ENCODE measurements at places on chromosomes 12 and 14.

- DNase-seq: no peak
These were observed 36.6 kb downstream of the TMX1 start for GRCh38 chr14:51276605-51277004.

DNA sequence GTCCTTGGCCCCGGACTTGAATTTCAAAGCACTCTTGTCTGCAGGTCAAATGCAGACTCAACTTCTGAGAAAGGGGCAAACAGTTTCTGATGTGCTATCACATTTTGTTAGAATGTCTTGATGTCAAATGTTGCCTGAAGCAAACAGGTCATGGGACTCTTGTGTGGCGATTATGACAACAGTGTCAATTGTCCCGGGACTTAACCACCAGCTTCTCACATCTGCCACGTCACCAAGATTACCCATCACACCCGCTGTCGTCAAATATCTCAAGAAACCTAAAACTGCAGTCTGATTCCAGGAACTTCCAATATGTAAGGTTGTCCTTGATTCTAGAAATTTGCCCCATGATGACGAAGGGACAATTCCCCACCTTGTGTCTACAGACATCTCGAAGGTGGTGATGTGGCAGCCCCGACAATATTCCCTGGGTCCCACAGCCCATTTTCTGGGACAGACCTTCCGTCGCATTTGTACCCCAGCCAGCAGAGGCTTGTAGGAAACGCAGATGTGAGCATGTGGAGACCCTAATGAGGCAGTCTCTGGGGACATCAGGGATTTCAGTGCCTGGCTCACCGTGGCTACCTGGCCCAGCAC is 21.3 kb downstream of the LRTM2 start:
- no peak for DNase-seq

DNA sequence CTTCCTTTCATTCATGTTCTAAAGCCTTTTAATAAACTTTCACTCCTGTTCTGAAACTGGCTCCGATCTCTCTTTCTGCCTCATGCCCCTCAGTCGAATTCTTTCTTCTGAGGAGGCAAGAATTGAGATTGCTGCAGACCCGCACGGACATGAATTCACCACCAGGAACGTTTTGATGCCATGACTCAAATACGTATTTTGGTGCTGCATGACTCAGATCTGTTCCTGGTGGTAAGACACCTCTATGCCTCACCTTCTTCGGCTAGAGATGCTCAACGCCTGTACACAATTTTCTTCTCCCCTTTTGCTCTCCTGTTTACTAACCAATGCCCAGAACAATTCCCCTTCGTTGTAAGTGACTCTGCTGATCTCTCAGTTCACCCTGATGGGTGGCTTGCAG is 52.0 kb upstream of the RIMBP2 start:
- no peak for DNase-seq

DNA sequence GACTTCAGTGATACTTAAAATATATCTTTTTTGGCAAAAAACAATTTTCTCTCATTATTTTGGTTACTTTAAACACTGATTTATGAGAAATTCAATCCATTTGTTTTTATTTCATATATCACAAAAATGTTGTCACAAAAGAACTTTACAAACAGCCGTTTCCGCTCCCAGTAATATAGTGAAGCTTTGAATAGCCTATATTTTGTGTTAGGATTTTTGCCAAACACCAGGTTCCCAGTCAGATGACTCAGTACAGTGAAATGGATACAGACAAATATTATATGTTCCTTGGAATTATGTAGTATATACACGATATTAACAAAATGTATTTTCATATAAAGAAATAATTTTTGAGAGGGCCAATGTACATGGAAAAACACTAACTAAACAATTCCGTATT is 411.1 kb downstream of the CCER1 start:
- DNase-seq: no peak

- DNase-seq: peak; percentile 18
These were observed 266.3 kb downstream of the GLT1D1 start for GRCh38 chr12:129119537-129119936.

DNA sequence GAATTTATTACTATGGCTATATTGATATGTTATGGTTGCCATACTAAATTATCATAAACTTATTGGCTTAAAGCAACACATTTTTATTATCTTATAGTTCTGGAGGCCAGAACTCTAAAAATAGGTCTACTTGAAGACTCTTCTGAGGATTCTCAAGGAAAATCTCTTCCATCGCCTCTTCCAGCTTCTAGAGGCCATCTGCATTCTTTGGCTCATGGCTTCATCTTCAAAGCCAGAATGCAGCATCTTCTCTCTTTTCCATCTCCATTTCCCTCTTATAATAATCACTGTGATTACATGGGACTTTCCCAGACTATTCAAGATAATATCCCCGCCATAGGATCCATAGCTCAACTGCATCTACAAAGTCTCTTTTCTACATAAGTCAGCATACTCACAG is 385.4 kb downstream of the RMST start:
- DNase-seq: no peak

- DNase-seq: no peak
These were observed 80.8 kb downstream of the E2F7 start for GRCh38 chr12:76984566-76984965.

DNA sequence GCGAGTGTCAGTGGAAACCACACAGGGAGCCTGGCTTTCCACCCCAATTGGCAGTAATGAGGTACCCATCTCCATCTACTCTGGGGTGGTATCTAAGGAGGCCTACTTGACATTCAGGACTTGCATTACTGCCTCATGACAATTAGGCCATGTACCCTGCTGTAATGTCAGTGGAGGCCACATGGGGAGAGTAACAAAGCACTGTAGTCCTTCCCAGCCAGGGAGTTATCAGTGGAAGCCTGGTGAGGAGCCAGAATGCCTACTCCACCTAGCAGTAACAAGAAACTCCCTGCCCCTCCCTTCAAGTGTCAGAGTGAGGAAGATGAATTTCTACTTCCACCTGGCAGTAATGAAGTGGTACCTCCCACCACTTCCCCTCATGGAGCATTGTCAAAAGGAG is 12.5 kb downstream of the TIMM9 start:
- no peak for DNase-seq

GRCh38 chr12:56724701-56724971 is 463 bp downstream of the NACA start:
- DNase-seq: no peak

Measured in spinal cord (tissue), 10 donors.